ENCODE measurements at places on chromosomes 3 and 15.

DNA sequence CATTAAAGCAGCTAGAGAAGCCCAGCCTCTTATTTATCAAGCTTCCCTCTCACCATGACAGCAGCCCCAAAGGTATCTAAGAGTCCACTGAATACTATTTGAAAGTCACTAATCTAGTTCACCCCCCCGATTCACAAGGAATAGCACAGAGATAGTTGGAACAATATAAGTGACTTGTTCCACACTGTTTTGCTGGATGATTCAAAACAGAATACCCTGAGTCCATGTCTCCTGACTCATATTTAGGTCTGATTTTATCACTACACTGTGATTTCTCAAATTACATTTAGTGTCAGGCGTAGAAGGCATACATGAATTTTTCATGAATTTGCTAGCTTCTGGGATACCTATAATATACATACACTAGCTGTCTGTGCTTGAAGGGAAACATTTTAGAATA, 18.7 kb upstream of the EOGT start:
- H3K27ac ChIP-seq = no peak overlapping the region
- no peak overlapping the region for H3K4me3 ChIP-seq
- peaks cover 3% of the 10 kb centered on the region for H3K27me3 ChIP-seq
- no peaks in the 10 kb centered on the region for H3K4me1 ChIP-seq

- DNase-seq = no peak
- H3K4me1 ChIP-seq = no peaks in the 10 kb centered on the region
- H3K4me3 ChIP-seq = no peak overlapping the region
- H3K27ac ChIP-seq = no peak overlapping the region
These were observed 237.3 kb downstream of the IL5RA start for GRCh38 chr3:2872884-2873283.

DNA sequence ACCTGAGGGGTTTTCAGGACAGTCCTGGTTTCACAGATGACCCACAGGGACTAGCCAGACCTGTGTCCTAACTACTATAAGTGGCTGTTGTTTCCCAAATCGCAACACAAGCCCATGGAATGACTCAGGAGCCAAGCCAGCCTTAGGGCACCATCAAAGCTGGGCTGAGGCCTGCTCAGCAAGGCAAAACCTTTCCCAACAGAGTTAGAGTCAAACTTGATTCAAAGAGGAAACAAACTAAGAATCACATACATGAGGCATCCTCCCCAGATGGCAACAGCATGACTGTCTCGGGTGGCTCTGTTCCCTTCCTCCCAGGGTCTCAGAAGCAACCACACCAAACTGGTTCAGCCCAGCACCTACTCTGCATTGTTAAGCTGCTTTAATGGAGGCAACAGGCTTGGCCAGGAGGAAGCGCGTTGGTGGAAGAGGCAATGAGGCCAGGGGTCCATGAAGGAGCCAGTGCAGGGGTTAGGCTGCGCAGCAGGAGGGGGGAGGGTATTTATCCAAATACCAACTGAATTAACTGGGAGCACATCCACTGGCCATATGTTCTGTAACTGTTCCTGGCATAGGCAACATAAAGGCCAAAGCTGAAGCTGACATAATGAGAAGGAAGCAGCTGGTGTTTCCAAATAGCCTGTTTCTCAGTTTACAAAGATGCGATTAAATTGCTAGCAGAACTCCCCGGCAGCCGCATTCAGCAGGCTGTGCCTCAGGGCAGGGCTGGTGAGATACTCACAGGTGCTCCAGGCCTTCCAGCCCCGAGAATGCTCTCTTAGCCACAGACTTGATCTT, 102.4 kb downstream of the LRIG1 start:
- peak overlapping the region; percentile 35 for H3K4me3 ChIP-seq
- H3K27me3 ChIP-seq = no peaks in the 10 kb centered on the region
- DNase-seq = no peak
- H3K27ac ChIP-seq = no peak overlapping the region

- DNase-seq = no peak
- no peak overlapping the region for H3K27ac ChIP-seq
- no peaks in the 10 kb centered on the region for H3K36me3 ChIP-seq
- no peak overlapping the region for H3K4me3 ChIP-seq
These were observed 35.3 kb downstream of the FOXL2 start for GRCh38 chr3:138911621-138912020.

- no peak overlapping the region for H3K4me3 ChIP-seq
- no peaks in the 10 kb centered on the region for H3K36me3 ChIP-seq
- no peak for DNase-seq
- peak overlapping the region; percentile 79 for H3K27ac ChIP-seq
- no peaks in the 10 kb centered on the region for H3K27me3 ChIP-seq
- H3K4me1 ChIP-seq = peaks cover 46% of the 10 kb centered on the region
These were observed 166.4 kb downstream of the CADPS start for GRCh38 chr3:62708638-62709373.

GRCh38 chr3:193452338-193452737, 73.8 kb upstream of the ATP13A5 start:
- no peaks in the 10 kb centered on the region for H3K36me3 ChIP-seq
- H3K4me3 ChIP-seq = no peak overlapping the region
- H3K27ac ChIP-seq = no peak overlapping the region
- DNase-seq = no peak

- H3K27me3 ChIP-seq = peaks cover 9% of the 10 kb centered on the region
- H3K4me1 ChIP-seq = peaks cover 52% of the 10 kb centered on the region
- no peak overlapping the region for H3K4me3 ChIP-seq
- no peak overlapping the region for H3K27ac ChIP-seq
These were observed 100.9 kb upstream of the ROPN1 start for GRCh38 chr3:124092811-124093210.

DNA sequence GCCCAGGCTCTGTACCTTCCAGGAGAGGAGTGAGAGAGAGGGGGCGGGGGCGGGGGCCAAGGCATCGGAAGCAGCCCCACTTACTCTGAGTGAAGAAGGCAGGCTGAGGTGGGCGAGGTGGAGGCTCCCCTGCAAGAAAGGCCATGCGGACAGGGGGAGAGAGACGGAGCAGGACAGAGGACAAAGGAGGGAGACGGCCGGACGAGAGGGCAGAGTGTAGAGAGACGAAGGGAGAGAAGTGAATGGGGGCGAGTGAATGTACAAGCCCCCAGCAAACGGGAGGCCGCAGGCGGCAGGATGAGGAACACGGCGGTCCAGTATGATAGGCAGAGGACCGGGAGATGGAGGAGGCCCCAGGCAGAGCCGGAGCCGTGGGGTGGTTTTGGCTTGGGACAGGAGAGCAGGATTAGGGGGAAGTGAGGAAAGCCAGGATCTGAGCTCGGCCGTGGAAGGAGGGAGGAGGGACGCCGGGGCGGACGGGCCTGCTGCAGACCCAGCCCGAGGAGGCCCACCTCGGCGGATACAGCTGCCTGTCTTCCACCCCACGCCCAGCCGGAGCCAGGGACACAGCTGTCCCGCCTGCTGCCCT, 38.8 kb downstream of the TNK2 start:
- no peak for DNase-seq
- no peaks in the 10 kb centered on the region for H3K27me3 ChIP-seq
- H3K36me3 ChIP-seq = peaks cover 8% of the 10 kb centered on the region
- peaks cover 20% of the 10 kb centered on the region for H3K4me1 ChIP-seq

- H3K4me1 ChIP-seq = peaks cover 34% of the 10 kb centered on the region
- no peak overlapping the region for H3K27ac ChIP-seq
- H3K36me3 ChIP-seq = peaks cover 90% of the 10 kb centered on the region
- DNase-seq = no peak
- no peak overlapping the region for H3K4me3 ChIP-seq
These were observed 68.8 kb downstream of the PGPEP1L start for GRCh38 chr15:98938799-98939198.

Data from nephron progenitor cell (in vitro differentiated cells).